Kidney (tissue), 22 donors: ENCODE measurements at places on chromosomes 16 and 17. TPM values are rescaled to one million over a fixed set of nuclear protein-coding genes. Genes with fewer than 3 reads are reported as not detected.

DNA sequence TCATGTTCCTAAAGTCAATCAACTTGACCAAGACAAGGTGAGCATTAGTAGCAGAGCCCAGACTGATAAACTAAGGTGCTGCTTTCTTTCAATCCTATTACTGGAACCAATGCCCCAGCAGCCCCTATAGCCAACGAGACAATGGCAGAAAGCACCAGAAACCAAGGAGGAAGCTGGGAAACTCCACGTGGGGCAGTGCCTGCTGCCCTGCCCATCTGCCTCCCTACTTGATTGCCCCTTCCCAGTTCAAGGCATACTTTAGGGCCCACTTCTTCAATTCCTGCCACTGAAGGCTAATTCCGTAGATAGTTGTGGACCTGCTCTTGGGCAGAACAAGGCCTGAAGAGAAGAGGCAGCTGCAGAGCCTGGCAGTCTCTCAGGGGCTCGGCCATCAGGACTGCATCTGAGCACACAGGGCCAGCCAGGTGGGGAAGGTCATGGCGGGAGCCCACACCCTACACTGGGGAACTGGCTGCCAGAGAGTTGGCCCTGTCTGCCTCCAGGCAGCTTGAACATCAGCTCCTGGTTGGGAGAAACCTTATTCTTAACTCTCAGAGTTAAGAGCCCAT is 30.9 kb downstream of the WSB1 start:
- no peak for DNase-seq

Gene YBX2
- polyA plus RNA-seq = 3.3 TPM

DNA sequence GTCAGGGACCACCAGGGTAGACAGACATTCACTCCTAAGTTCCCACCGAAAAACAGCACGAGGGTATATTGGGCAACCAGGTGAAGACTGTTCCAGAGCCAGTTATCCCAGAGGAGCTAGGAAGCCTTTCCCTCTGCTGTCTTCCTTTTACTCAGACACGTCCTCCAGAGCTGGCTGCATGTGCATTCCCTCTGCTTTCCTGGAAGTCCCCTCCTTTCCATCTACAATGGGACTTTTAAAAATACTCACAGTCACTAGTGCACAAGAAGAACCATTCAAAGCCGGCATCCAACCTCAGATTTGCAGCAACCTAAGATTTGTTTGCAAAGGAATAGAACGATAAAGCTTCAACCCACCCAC is 32.5 kb upstream of the CRISPLD2 start:
- DNase-seq = no peak

DNA sequence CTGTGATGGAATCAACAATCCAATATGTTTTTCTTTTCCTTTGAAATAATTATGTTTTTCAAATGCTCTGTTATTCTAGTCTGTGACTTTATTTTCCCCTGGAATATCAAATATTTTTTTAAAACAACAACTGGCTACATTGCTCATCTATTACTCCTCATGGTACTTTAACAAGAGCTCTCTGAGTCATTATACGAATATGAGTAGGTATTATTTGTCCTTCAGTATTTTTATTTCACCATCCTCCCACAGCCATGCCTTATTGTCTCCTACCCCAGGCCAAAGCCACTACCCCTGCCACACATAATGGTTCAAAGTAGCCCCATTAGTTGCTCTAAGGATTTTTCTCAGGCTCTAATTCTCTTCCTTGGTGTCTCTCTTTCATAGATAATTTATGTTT is 1572.3 kb downstream of the CDH8 start:
- no peak for DNase-seq

Gene C17orf50
- 0.41 TPM for polyA plus RNA-seq

DNA sequence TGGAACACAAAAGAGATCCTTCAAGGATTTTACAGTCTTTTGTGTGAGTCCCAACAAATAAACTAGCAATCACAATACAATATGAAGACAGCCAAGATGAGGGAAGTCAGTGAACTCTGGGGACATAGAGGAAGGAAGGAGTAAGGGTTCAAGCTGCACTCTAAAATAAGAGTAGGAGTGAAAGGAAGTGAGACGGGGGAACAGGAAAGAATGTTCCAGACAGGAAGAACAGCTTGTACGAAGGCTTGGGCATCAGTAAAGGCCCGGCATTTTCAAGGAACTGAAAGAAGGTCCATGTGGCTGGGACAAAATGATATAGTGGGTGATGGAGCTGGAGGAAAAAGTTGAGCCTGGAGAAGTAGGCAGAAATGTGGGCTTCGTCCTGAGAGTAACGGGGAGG is 4.5 kb downstream of the CCL17 start:
- DNase-seq = no peak

Gene CES3
- 7.8 TPM for polyA plus RNA-seq

- DNase-seq = no peak
Measured at GRCh38 chr16:81618661-81619060, 160.4 kb upstream of the PLCG2 start.

- no peak for DNase-seq
Measured at GRCh38 chr16:24010440-24011089, 174.8 kb downstream of the PRKCB start.

DNA sequence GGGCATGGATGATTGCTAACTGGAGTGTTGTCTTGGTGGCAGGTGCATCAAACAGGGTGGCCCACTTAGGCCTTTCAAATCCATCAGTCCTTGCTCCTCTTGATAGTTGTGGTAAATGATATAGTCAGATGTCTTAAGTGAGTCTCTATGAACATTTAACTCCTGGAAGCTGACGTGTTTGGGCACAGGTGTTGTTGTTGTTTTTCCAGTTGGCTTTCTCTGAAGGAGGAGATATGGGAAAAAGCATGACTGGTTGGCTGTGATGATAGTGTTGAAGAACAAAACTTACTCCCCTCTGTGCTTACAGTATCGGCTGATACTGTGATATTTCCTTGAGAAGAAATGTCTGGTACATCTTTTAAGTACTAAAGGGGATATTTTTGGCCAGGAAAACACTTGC is 18.0 kb downstream of the TNRC6A start:
- DNase-seq = no peak

DNA sequence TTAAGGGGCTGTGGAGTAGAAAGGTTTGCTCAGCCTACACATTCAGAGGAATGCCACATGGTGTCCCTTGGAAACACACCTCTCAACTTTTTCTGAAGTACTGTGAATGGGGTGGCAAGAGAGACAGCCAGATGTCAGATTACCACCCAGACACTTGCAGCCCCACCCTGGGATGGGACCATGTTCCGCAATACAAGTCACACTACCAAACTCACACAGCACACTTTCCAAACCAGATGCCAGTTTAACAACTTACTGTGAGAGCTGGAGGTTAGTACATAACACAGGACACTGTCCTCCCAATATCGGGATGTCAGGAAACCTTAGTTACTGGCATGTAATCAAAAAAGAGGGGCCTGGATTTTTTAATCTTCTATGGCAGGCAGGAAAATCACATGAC is 7.9 kb downstream of the USP7 start:
- no peak for DNase-seq

DNA sequence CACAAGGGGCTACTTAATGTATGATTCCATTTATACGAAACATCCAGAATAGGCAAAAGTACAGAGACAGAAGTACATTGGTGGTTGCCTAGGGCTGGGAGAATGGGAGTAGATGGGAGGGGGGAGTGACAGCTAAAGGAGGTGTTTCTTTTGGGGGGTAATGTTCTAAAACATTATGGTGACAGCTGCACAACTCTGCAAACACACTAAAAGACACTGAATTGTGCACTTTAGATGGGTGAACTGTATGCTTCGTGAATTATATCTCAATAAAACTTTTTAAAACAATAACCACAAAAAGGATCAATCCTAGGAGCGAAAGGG is 661 bp downstream of the LYRM9 start:
- DNase-seq = no peak
